Midbrain (tissue), 1 donor: ENCODE measurements at places on chromosomes 4 and X.

GRCh38 chrX:132744470-132744869 lies 214.0 kb downstream of the HS6ST2 start:
- no peak for DNase-seq

DNA sequence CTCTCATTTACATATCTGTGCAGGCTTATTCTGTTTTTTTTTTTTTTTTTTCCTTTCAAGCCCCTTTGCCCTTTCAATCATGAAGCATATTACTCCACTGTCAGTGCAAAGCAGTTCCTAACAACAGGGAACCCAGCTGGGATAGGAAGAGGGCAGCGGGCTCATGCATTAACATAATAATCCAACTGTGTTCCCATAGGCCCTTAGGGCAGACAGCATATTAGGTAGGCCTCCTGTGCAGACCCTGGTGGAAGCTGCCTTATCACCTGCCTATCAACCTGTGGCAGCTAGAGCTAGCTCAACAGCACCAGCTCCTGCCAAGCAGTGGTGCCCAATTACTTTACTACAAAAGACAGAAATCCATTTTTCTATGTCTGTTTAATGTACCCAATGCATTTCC lies 49.3 kb downstream of the SLC10A7 start:
- no peak for DNase-seq

DNA sequence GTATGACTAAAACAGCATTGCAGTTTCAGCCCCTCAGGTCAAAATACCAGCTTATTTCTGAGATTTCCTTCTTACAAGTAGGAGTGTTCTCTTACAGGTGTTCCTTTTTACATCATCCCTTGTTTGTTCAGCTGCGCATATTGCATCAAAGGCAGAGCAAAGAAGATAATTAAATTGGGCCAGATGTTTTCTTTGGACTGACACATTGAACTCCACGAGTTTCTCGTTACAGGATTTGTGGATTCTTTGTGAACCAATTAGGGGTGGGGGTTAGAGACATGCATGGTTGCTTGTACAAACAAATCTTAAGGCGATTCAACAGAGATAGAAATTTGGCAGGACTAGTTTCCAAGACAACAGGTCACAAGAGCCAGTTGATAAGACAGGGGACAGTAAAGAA lies 95.7 kb downstream of the SPANXN4 start:
- DNase-seq = no peak

DNA sequence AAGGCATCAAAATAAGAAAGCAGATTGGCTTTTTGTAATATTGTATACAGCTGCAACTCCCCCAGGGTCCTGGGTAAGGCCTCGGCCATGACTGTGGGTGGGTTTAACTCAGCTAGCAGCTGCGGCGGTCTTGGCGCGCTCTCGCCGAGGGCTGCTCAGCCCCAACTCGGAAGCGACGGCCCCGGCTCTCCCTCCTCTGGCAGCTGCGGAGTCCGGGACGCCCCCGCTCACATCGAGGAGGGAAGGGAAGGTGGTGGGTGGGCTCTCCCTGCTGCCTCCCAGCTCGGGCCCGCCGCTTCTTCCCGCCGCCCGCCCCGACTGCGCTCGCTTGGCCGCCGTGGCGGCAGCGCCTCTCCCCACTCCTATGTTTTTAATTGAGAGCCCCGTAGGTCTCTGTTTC lies 51.2 kb downstream of the GPR50 start:
- no peak for DNase-seq

DNA sequence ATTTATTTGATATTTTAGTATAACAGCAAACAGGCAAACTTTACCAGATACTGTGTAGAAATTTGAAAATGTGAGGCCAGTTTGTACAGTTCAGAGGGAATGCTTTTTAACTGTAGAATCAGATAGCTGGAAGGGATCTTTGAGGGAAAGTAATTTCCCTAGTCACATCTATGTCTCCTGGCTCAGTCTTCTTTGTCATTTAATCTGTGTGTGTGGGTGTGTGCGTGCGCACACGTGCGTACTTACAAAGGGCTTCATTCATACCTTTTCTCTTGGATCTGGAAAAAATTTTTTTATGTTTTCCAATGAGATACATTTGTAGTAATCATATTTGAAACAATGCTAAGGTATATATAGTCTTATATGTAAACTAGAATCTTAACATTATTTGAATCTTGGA lies 44.6 kb downstream of the IL13RA1 start:
- no peak for DNase-seq

- peak; percentile 3 for DNase-seq
Measured at GRCh38 chrX:136065044-136065671, 79.9 kb downstream of the SLC9A6 start.

- no peak for DNase-seq
Measured at GRCh38 chrX:120365320-120365719, 3.4 kb downstream of the ATP1B4 start.

- no peak for DNase-seq
Measured at GRCh38 chr4:124866301-124866700, 153.8 kb upstream of the ANKRD50 start.

- no peak for DNase-seq
Measured at GRCh38 chr4:70654605-70655011, 11.7 kb downstream of the JCHAIN start.

GRCh38 chr4:88187766-88188165 lies 29.3 kb upstream of the ABCG2 start:
- no peak for DNase-seq

GRCh38 chr4:77002321-77003107 lies 53.0 kb downstream of the SEPTIN11 start:
- no peak for DNase-seq

- DNase-seq = no peak
Measured at GRCh38 chr4:65624651-65625050, 45.6 kb downstream of the EPHA5 start.

- no peak for DNase-seq
Measured at GRCh38 chr4:137659431-137659830, 127.1 kb upstream of the PCDH18 start.

DNA sequence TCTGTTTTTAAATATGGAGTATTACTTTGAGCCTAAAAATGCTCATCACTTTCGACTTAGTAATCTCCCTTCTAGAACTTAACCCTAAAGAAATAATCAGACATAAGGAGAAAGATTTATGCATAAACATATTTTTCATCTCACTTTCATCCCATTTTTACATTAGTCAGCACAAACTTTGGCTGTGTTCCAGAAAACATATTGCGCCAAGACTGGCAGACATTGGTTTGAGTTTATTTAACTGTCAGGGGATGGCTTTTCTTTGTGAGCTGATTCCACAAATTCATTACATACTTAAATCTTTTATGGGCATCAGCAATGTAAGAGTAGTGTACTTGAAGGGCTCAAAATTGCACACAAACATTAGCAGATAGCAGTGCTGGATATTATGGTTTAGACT lies 23.7 kb downstream of the MAOA start:
- DNase-seq = no peak

GRCh38 chrX:13090339-13091110 lies 46.1 kb upstream of the FAM9C start:
- peak; percentile 24 for DNase-seq

GRCh38 chr4:144223661-144224060 lies 83.1 kb upstream of the GYPA start:
- no peak for DNase-seq

DNA sequence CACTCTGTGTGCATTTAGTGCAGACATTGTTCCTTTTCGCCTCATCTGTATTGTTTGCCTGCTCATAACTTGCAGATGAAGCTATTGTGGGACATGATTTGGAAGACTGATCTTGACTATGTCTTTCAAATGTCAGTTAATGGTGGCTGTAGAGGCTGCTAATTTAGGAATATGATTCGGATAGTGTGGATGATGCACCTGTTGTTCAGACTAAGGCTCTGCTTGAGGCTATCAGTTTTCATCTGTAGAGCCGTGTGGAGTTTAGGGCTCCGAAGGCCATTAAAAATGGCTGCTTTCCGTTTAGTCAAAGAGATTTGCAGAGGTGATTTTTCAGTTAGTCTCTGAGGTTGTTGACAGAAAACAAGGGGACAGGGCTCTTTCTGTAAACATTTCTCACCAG lies 102.0 kb downstream of the GBA3 start:
- no peak for DNase-seq

GRCh38 chrX:38837389-38837788 lies 36.1 kb downstream of the MID1IP1 start:
- no peak for DNase-seq

GRCh38 chr4:150235808-150236271 lies 157.6 kb downstream of the DCLK2 start:
- no peak for DNase-seq

DNA sequence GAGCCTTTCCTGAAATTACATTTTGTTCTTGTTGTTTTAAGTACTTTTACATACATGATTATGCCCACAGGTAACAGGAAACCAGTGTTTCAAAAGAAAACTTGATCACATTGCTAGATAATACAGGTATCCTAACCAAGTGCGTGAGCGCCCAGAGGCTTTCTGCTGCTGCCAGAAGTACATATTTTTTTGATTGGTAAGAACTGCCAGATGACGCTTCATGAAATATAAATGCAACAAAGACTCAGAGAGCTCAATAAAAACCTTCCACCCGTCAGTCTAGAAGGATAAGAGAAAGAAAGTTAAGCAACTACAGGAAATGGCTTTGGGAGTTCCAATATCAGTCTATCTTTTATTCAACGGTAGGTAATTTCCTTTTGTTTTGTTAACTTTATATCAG lies at the start of gene EPGN:
Gene EPGN, plus strand, starts transcription at position 256 of the 400 bp plus-strand sequence. Its CDS starts 64 bp downstream, at position 320.
- DNase-seq = no peak

GRCh38 chrX:50723006-50723405 lies 91.0 kb downstream of the SHROOM4 start:
- DNase-seq = no peak

GRCh38 chrX:124931958-124932357 lies 387.7 kb upstream of the TEX13C start:
- DNase-seq = no peak

DNA sequence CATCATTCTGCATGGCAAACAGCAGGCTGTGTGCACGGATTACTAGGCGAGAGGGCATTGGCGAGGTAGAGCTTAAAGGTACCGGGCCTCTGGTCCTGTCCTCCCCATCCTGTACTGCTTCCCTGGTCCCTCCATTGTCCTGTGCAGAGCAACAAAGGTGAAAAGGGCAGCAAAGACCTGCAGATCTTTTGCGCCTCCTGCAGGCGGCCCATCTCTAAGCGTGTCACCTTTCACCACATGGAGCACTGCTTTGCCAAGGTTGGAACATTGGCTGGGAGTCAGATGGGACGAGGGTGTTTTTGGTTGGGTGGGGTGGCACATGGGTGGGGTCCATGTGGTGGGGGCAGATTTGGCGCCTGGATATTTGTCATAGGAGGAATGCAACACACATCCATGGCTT lies 64.7 kb upstream of the UXT start:
- DNase-seq = no peak
